Stimulated activated CD8-positive, alpha-beta memory T cell treated with anti-CD3 and anti-CD28 coated beads, Interleukin-4, amount 100 ng/mL, for 24 hours (primary cell): ENCODE measurements at places on chromosomes 1 and 21.
A peak's percentile ranks its signal among the peaks of the same experiment; 100 is the strongest.

DNA sequence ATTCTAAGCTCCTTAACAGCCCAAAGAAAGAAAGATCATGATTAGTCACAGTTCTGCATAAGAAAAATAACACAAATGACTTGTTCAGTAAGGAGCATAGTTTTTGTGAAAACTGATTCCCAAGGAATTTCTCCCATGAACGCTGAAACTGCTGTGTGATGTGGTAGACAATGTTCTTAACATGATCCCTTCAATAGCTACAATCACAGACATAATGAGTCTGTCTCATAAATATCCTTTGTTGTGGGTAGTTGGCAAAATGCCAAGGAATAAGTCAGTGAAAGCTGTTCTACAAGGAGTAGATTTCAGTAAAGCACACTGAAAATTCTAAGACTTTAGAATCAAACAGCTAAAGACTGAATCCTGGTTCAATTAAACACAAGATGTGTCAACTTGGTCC is 404.8 kb downstream of the HLX start:
- DNase-seq: no peak

DNA sequence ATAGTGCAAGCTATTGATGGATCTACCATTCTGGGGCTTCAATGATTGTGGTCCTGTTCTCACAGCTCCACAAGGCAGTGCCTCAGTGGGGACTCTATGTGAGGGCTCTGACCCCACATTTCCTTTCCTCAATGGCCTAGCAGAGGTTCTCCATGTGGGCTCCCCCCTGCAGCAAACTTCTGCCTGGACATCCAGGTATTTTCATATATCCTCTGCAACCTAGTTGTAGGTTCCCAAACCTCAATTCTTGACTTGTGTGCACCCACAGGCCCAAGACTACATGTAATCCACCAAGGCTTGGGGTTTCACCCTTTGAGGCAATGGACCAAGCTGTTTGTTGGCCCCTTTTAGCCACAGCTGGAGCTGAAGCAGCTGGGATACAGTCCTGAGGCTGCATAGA is 35.9 kb upstream of the CFHR3 start:
- no peak for DNase-seq

DNA sequence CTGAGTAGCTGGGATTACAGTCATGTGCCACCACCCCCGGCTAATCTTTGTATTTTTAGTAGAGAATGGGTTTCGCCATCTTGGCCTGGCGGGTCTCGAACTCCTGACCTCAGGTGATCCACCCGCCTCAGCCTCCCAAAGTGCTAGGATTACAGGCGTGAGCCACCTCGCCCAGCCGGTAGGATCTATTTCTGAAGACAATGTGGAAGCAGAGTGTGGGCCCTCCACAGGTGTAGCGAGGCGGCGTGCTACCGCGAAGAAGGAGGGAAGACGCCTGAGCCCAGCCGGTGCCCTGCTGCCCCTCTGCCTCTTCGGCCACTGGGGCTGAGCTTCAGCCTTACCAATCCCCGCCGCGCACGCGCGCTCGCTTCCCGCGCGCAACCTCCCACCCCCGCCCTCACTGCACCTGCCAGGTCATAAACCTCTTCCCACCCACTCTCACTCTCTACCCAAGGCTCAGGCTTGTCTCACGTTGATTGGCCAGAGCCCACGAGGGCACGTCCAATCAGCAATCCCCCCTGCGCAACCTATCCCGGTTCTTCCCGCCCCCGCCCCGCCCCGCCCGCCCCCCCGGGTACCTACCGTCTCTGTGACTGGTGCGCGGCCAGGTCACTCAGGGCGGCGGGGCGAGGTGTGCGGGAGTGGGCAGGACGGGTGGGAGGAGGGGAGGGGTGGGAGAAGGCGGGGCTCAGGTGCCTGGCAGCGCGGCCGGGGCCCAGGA is 409 bp upstream of the HOOK1 start:
- peak; percentile 65 for DNase-seq

DNA sequence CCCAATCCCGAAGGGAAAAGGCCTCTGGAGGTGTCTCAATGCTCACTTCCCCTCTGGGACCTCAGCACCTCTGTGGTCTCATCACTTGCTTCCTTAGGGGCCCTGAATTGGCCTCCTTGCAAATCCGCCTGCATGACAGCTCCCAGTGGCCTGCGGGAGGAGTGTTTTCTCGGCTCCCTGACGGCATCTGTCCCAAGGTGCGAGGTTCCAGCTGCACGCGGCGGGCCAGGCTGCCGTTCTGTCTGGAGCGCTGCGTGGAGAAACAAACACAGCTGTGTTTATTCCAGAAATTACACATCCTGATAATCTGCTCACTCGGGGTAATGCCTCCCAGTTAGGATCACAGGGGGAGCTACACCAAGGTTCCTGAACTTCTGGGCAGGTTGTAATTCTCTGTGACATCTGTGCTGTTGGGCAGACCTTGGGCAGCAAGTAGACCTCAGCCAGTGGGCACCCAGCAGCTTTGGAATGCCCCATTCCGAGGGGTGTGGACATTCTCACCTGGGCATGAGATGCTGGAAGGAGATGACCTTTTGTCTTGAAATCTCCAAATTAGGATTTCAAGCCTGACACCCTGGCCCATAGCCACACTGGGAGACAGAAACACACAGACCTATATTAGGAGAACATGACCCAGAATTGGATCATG is 18.2 kb downstream of the EPHB2 start:
- no peak for DNase-seq

DNA sequence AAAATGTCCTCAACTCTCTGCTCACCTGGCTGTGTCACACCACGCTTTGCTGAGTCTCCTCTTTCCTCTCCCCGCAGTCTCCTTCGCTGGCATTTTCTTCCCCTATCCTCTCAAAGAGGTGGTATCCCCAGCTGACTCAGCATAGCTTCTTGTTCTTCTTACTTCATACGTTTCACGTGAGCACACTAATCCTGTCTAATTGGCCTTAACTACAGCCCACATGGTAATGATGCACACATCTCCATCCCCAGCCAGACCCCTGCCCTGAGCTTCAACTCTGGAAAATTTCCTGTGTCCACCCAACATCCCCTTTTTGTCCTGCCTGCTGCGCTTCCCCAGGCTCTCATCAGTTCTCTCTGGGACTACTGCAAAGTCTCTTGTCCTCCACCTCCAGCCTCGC is 169.8 kb downstream of the TTLL7 start:
- no peak for DNase-seq

- DNase-seq: no peak
These were observed 28.1 kb downstream of the SHISA4 start for GRCh38 chr1:201916649-201917249.

DNA sequence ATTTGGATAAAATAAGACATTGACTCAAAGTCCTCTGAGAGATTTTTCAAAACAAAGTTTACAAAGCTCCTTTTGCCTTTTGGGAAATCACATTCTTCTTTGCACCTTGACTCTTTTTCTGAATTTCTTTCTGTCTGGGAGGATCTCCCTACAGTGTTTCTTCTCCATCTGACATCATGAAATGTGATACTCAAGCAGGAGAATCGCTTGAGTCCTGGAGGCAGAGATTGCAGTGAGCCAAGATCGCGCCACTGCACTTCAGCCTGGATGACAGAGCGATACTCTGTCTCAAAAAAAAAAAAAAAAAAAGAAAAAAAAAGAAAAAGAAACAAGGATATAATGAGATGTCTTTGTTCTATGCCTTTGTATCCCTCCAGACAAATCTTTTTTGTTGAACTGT is 13.3 kb upstream of the GRIK1 start:
- DNase-seq: no peak

GRCh38 chr1:43621861-43622260 is 28.1 kb upstream of the KDM4A start:
- no peak for DNase-seq

GRCh38 chr1:20237646-20238045 is 51.3 kb upstream of the PLA2G2C start:
- DNase-seq: no peak

DNA sequence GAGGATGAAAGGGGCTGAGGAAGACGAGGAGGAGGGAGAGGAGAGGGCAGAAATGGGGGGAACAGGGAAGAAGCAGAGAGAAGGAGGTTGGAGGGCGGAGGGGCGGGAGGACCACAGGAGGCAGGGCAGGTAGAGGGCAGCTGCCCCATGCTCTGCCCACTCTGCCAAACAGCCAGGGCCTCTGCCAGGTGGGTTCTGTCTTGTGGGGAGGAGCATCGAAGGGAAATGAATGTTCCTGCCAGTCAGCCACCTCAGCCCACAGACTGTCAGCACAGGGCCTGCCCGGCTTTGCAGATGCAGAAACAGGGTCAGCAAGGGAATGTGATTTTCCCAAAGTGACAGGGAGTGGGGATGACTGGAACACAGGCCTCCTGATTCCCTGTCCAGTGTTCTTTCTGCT is 82.6 kb downstream of the GRIK3 start:
- no peak for DNase-seq

DNA sequence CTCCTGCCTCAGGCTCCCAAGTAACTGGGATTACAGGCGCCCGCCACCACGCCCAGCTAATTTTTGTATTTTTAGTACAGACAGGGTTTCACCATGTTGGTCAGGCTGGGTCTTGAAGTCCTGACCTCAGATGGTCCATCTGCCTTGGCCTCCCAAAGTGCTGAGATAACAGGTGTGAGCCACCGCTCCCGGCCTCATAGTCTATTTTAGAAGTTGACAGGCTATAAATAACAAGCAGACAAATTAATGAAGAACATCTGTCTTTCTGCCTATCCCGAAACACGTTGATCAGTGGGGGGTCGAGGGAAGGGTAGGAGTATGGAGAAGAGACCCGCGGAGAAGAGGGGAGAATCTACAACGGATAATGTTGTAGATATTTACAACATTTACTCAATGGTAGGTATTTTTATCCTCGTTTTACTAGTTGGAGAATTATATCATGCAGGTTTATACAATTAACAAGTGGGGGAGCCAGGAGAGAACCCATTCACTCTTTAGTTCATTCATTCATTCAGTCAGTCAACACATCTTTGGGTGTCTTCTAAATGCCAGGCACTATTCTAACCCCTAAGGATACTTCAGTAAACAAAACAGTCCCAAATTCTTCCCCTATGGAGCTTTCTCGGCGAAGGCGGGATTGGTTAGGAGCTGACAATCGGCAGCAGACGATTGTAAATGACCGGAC is 497 bp upstream of the IFNAR2 start:
- no peak for DNase-seq

DNA sequence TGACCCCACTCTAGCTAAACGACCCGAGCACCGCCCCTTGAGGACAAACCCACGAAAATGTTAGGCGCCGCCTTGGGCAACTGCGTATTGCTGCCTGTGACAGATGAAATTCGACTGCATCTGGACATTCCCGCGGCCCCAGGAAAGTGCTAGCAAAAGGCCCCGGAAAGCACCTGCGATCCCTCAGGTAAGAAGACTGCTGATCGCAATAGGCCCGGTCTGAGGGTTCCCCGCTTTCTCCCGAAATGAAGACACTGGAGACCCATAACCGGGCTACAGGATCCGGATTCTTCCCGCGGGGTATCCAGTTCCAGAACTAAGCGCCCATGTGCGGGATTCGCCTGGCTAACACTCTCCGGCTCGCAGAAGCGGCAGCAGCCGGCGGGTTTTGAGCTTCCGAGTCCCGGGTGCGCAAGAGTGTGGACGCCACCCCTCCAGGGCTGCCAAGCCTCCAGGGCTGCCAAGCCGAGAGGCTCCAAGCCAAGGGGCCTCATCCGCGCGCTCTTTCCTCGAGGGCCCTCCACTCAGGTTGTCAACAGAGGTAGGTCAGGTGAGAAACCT is 157.9 kb upstream of the NBPF11 start:
- DNase-seq: no peak

- no peak for DNase-seq
These were observed 11.0 kb upstream of the GPR61 start for GRCh38 chr1:109528712-109529111.

DNA sequence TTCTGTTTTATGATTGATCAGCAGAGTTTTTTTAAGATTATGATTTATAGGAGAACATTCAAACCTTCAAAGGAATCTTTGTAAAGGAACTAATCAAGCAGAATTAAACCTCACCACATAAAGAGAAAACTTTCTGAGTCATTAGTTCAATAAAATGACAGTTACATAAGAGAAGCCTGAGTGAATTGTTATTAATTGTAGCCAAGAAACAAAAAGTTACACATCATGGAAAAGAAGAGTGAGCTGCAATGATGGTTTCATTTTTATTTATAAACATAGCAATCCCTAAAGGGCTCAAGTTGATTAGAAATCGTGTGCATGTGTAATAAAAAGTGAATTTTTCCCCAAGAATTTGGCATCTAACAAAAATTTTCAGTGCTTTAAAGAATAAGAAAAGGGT is 731.4 kb downstream of the LTN1 start:
- DNase-seq: no peak

GRCh38 chr1:225919906-225920305 is 4.1 kb downstream of the PYCR2 start:
- DNase-seq: no peak

- no peak for DNase-seq
These were observed 40.6 kb downstream of the TCP10L start for GRCh38 chr21:32544697-32545096.
